ACHN (cell line): ENCODE measurements at places on chromosomes 7 and 10.

DNA sequence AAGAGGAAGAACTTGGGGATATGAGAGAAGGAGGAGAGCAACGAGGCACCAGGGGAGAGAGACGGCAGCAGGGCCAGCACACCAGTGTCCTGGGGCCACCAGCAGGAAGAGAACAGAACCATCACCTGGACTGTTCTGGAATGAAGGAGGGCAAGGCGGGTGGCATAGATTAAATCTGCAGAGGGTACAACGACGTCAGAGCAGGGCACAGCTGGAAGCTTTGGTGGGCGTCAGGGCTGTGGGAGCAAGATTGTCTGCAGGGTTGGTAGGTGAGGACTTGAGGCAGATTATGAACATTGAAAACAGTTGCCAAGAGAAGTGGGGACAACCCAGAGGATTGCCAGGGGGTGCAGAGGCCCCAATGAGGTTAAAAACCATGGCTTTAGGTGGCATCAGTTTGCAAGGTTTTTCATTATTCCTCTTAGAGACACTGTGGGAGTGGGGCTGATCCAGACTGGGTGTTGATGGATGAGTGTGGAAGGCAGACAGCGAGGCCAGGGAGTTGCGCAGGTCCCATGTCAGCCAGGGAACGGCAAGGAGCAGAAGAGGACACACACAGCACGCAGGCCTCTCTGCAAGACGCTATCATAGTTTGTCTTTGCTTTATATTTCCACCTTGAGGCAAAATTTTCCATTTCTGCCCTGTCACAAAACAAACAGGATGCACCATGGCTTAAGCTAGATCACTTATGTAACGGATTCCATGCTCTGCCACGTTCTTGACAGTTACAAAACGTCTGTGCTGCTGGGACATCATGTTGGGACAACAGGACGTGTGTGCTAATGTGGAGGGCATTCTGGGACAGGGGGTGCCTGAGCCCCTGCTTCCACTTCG is 52.5 kb upstream of the LEP start:
- no peak for DNase-seq

- DNase-seq: no peak
Observed at GRCh38 chr10:80497187-80498077, 40.3 kb upstream of the SH2D4B start.

DNA sequence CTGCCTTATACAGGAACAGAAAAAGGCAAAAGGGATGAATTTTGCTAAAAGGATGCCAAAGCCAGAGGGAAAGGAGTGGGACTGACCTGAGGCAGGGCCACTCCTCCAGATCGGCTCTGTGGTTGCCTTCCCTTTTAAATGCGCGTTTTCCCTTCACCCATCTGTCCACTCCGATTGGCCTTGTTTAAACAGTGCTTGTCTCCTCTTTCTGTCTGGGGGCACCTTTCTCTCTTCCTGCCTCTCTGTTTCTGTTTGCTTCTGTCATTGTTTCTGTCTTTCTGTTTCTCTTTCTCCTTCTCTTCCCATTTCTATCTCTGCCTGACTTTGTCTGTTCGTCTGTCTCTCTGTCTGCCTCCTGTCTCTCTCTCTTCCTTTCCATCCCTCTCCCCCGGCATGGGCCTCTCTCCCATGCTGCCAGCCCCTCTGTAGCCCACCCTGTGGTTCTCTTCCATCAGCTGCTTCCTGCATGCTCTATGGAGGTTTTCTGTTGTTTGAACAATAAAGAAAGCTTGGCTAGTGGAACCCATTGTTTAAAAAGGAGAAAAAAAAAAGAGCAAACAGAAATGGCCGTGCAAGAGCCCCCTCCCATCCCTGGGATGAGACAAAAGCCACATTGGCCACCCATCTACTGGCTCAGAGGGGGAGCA is 29.5 kb upstream of the HSPB1 start:
- DNase-seq: no peak

DNA sequence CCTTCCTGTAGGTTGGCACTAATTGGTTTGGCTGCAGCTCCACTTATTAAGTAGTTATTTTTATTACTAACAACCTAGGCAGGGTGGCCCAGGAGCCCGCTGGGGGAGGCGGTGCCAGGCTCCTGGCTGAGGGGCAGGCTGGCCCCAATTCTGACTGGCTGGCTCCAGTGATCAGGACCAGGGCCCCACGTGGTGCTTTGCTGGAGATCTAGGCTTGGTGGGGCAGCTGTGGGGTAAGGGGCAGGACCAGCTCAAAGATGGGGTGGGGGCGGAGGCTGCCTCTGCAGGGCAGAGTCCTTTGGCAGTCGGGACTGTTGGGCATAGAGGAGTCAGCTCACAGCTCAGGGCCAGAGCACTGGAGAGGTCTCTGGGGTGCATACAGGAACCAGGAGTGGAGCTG is 2.4 kb downstream of the ASL start:
- no peak for DNase-seq

GRCh38 chr7:42978496-42978895 is 46.3 kb downstream of the MRPL32 start:
- no peak for DNase-seq
